NCI-H146 (cell line): ENCODE measurements at places on chromosomes 5 and 9.

GRCh38 chr5:102932781-102933180 lies 177.7 kb downstream of the PAM start:
- DNase-seq, result no peak

GRCh38 chr9:5264219-5264595 lies 33.0 kb downstream of the INSL4 start:
- DNase-seq, result no peak

DNA sequence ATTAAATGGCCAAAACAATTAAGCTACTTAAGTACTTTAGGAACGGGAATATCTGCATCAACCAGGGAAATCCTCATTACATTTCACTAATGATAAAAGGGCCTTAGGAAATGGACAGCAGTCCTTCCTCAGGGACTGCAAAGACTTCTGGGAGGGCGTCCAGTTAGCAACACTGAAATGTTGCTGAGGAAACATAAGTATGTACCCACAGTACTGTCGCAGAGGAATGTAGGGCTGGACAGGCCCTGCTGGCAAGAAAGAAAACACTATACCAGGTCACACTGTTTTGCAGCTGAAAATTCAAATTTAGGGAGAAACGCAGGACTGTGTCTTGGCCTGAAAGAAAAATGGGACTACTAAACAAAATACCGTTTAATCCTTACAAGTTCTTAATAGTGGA lies 1.3 kb downstream of the C5orf15 start:
- no peak for DNase-seq

DNA sequence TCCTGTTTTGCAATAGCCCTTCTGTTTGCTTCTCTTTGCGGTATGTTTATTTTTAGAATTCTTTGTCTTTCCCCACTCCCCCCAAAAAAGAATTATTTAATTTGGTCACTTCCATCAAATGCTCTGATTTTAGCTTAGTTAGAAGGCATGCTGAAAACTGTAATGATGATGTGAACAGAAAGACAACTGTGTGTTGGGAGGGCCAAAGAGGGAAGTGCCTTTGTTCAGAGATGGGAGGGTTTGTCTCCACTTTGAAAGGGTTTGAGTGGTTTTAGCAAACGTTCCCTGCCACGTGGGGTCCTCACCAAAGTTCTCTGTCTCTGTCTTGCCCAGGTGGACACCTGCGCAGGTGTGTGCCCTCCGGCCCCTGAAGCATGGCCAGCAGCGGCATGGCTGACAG lies 41.9 kb downstream of the SYK start:
- no peak for DNase-seq

- no peak for DNase-seq
Observed at GRCh38 chr5:112737070-112737462, 619 bp upstream of the APC start.

GRCh38 chr9:113219969-113220368 lies 1.1 kb downstream of the FKBP15 start:
- DNase-seq, result no peak

DNA sequence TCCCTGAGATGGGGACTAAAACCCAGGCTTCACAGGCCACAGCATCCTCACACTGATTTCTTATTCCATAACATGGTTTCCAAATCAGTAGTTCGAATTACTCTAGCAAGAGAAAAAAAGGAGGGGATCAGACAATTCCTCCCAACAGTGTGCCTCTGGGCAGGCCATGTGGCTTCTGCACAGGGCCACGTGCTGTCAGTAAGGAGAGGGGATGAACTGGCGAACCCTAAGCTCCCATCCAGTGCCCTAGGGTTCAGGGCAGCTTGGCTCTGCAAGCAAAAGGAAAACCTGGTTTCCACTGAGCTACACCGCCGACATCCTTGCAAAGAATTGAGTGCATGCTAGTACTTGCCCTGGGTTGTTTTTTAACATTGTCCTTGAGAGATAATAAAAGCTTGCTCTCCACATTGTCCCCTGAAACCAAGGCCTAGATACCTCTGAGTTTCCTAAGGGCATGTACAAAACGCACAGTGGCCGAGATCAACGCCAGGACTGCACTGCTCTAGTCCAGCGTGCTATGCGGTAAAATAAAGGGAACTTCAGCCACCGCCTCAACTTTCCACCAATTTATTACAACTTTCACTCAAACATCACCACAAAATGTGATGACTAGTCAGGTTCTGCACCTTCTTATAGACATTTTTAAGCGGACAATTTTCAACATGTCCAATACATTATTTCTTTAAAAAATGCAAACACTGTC lies 4.5 kb downstream of the CAMSAP1 start:
- DNase-seq, result no peak

DNA sequence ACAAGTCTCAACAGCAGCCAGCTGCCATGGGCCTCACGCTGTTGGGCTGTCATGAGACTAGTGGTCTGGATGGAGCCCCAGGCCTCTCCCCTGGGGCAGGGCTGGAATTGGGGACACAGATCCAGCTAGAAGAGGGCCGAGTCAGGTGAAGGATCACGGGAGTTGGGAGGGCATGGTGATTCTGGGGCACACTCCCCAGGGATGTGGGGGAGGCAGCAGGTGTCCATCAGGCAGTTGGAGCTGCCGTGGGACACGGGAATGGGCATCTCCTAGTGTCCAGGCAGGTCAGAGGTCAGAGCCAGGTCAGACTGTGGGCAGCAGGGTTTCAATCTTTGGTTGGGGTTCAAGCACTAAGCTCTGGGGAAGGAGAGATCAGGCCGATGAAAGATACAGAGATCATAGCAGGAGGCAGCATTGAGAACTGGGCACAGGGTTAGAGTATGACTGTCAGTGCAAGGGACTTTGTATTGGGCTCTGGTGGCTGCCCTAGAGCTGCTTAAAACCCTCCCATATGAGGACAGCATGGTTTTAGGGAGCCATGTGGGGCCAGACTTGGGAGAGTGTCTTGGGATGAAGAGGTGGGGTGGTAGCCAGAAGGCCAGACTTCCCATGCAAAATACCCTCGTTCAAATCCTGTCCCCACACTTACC lies 59.2 kb downstream of the ARHGEF37 start:
- no peak for DNase-seq

DNA sequence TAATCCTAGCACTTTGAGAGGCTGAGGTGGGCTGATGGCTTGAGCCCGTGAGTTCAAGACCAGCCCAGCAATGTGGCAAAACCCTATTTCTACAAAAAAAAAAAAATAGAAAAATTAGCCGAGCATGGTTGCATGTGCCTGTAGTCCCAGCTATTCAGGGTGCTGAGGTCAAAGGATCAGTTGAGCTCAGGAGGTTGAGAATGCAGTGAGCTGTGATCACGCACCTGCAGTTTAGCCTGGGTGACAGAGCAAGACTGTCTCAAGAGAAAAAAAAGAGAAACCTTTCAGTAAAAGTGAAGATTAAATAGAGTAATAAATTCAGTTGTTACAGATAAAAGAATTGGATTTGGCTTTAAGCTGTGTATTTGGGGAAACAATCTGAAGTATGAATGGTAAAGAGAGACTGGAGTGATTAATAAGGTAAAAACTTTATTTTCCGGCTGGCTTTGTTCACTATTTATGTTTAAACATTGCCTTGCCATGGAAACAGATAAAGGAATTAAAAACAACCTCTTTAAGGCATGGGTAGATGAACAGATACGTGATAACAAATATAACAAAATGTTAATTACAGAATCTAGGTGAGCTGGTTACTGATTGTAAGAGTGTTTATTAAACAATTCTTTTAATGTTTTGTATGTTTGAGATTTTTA lies 56.0 kb upstream of the PCAT7 start:
- no peak for DNase-seq

DNA sequence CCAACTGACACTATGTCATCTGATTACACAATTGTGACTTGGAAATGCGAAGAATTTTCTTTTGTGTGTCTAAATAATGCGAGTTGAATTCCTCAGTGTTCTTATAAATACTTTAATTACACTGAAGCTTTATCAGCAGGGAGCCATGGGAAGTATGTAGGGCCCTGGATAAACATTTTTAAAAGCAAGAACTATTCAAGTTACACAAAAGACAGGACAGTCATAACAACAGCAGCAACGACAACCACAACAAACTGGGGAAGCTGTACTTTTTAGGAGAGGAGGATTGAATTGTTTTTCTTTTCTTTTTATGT lies 250.3 kb upstream of the ZNF608 start:
- no peak for DNase-seq

DNA sequence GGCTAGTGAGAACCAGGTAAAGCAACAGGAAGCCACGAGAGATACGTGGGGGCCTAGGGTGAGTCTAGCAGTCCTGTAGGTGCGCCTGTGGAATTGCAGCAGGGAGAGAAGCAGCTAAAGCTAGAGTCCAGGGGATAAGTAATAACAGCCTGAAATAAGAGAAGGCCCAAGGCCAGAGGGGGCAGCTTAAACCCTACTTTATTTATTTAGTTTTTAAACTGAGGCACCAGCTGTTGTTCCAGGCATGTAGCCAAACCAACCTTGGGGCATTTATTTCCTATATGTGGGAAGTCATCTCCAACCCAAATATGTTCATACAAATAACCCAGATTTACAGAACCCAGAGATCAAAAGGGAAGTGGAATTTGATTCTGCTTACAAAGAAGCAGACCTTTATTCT lies 93.5 kb downstream of the GLDC start:
- DNase-seq, result peak; percentile 79

GRCh38 chr9:125556046-125556721 lies 150.8 kb downstream of the MAPKAP1 start:
- DNase-seq, result no peak

GRCh38 chr9:113597390-113598241 lies 134.1 kb downstream of the RGS3 start:
- DNase-seq, result no peak

GRCh38 chr5:62137628-62138027 lies 168.4 kb upstream of the KIF2A start:
- no peak for DNase-seq

DNA sequence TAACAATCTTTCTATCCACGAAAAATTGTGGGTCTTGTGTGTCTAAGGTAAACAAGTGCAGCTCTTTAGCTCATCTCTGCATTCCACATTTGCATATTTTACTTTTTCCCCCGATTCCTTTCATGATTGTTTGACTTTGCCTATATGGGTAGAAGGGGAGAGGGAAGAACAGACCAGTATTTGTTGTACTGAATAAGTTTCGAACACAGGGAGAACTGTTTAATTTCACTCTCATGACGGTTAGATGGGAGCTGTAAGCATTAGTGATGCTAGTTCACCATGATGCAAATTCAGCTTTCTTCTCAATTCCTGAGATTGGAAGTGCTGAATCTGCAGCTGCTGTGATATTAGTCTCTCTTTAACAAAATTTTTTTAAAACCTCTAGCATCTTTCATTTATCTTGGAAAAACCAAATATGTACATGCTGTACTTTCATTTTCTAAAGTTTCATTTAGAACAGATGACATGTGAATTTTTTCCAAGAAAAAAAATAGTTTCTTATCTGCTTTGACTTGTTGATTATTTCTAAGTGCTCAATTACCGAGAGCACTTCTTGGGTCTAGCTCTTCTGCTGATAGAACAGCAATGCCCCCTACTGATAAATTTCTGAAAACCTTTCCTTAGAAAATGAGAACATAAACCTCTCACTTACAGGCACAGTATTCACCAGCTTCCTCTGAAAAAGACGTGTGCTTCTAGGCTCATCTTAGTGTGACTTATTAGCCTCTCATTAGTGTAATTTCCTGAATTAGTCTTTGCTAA lies 149.5 kb downstream of the BAAT start:
- DNase-seq, result peak; percentile 28

GRCh38 chr5:52543594-52543993 lies 244.1 kb upstream of the ITGA1 start:
- no peak for DNase-seq

DNA sequence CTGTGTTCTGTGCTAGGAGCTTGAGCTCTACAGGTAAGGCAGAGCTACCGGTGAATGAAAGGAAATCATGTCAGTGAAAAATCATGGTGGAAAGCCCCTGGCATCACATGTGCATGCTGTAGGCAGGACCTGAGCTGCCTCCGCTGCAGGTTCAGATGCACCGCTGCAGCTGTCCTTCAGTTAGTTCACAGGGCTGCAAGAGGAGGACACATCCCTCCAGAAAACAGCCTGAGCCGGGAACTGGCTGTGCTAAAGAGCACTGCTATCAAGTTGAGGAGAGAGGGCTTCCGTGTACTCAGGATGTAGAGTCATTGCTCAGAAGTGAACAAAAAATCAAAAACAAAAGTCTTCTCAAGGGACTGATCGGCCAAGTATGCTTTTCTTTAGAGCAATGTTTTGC lies 138.6 kb downstream of the ERCC6L2 start:
- DNase-seq, result no peak

DNA sequence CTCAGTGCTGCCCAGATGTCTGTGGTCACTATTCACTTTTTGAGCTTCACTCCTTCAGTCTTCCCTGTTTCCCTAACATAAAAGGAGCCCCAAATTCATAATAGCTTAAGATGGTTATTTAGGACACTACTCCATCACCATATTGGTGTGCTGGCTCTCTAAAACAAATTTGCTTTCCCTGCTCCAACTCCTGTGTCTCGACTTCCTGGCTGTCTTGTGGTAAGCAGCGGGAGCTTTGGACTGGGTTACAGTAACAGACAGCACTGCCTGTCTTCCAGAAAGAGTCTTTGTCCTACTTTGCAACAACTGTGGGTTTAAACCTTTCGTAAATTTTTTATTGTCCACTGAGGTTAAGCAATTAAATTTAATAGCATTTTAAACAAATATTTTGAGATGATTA lies 389.4 kb downstream of the CDH9 start:
- no peak for DNase-seq

- DNase-seq, result peak; percentile 24
Observed at GRCh38 chr9:129175825-129176633, 2.0 kb downstream of the IER5L start.

DNA sequence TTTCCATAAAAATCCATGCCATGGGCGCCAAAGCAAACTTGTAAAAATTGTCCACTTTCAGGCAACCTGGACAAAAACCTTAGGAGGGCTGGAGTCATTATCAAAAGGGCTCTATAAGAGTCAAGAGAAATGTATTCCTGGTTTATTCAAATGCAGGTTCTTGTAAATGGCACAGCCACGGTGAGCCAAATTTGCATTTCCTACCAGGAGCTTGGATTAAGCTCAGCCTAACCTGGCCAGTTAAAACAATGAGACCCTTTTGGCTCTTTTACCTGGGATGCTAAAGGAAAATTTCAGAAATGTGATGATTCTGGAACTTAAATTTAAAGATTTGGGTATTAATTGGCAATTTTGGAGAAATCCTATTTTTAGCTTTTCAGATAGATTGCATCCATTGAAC lies 8.9 kb upstream of the ZNF474 start:
- no peak for DNase-seq

- no peak for DNase-seq
Observed at GRCh38 chr9:676780-677438, 164.6 kb upstream of the DMRT1 start.
